Putamen (tissue), 1 donor: ENCODE measurements at places on chromosomes 2 and 18.

GRCh38 chr2:39405364-39405763 is 31.7 kb downstream of the MAP4K3 start:
- no peak for DNase-seq

DNA sequence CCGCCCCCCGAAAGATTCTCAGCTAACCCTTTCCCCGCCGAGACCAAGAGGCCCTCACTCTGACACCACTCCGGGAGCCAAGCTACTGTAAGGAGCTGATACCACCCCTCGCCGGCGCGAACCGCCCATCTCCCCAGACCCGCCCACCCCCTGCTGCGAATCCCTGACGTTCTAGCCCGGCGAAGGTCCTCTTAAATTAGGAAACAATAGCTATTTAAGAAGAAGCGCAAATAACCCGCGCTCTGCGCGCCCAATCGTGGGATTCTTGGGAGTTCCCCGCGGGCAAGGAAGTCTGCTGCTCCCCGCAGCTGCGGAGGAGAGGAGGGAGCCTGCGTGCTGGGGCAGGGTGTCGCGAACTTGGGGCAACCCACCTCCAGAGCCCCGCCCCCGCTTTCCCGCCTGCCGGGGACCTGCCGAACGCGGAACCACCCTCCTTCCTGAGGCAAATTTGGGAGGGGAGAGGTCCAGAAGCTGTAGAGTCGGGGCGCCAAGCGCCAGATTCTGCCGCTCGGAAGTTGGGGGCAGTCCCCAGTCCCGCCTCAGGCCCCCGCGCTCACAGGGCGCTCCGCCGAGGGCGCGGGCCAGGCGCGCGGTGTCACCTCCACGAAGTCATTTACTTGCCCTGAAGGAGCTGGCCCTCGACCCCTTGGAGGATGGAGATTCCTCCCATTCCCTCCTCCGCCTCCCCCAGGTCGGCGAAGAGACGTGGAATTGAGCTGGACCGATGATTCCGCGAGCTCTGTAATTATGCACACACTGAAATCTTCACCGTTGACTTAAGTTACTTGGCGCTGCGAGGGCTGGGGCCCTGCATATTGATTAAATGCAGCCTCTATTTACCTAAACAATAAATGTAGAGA is 8.4 kb upstream of the SP9 start:
- no peak for DNase-seq

DNA sequence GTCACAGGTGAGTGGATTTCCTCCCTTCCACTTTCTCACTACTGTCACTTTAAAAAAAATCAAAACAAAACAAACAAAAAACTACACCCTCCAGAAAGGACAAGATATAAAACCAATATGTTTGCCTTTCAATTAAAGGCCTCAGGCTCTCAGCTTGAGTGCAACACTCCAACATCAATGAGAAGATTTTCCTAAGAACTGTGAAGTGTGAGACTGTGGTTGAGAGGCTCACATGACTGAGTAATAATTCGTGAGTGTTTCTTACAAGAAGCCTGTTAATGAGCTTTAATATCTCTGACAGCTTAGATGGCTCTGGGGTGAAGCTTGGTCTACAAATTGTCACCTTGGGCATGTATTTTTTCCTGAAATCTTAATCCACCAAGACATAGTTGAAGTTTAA is 216.1 kb downstream of the ETAA1 start:
- no peak for DNase-seq

DNA sequence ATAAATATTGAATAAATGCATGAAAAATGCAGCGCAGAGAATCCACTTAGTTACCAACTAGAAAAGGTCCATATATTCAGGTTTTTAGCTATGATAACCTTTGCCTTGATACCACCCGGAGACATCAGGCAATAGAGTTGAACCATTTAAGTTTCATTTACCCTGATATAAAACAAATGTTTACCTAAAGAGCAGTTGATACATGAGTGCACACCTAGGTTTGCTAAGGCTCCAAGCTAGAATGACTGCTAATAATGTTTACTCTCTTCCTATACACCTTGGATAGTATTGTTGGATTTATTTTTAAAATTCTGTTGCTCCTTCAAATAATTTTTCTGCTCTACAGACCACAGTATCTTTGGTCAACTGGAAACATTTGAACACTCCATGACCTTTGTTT is 1463.6 kb downstream of the LRP1B start:
- DNase-seq = no peak

DNA sequence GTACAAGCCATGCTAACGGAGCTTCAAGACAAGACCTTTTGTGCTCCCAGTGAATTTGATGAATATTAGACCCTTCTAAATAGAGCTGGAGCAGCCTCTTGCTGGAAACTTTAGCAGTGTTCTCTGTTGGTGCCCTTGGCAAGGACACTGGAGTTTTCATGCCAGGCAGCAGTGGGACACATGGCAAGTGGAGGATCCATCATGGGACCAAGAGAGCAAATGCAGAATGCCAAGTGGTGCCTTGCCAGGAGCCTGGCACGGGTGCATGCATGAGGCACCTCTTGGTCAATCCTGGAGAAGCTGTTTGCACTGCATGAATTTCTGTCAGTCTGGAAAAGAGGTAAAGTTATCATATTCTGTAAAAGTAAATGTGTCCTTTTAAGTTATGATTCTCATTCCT is 59.1 kb downstream of the NETO1 start:
- DNase-seq = no peak

DNA sequence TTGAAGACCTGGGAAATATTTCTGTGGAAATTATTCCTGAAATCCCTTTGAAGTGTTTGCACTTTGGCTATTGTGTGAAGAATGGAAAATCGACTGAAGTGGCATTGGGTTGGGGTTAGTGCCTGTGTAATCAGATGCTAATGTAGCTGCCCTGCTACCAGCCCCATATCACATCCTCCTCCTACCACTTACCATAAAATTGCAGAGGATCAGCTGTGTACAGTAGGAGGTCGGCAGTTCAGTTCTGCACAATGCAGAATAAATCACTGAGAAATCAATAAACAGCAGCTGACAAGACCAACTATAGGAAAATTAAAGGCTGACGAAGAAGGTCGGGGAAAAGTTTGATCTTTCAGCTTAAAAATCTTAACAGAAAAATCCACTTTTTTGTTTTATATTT is 440.9 kb downstream of the PTPRM start:
- DNase-seq = no peak

- no peak for DNase-seq
Observed at GRCh38 chr2:136059036-136059472, 58.9 kb downstream of the CXCR4 start.

DNA sequence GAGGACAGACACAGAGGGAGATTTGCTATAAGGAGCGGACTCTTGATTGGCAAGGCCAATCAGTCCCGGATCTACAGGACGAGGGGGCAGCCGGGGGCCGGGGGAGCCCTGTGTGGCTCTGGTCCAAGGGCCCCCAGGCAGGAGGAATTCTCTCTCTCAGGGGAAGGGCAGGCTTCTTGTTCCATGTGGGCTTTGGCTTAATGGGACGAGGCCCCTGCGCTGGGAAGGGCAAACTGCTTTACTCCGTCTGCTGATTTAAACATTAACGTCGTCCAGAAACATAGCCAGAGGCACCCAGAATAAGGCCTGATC is 75.9 kb downstream of the TMEM18 start:
- no peak for DNase-seq

- no peak for DNase-seq
Observed at GRCh38 chr18:60215432-60215831, 157.1 kb downstream of the MC4R start.

DNA sequence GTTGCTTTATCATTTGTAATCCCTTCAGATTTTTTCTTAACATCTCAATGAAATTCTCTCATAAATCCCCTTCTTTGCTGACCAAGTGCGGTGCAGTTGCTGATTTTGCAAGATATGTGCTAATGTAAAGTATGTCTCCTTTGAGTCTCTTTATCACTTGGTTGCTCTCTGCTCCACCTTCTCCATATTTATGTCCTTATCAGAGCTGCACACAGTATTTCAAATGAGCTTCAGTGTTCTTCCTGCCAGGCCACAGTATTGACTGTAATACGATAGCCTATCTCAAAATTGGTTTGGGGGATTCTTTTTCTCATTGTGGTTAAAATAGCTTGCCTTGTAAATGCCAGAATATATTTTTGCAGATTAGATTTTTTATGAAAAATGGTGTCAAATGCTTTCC is 32.2 kb downstream of the MAIP1 start:
- DNase-seq = no peak

- DNase-seq = no peak
Observed at GRCh38 chr2:207469943-207470729, 59.6 kb upstream of the CREB1 start.

DNA sequence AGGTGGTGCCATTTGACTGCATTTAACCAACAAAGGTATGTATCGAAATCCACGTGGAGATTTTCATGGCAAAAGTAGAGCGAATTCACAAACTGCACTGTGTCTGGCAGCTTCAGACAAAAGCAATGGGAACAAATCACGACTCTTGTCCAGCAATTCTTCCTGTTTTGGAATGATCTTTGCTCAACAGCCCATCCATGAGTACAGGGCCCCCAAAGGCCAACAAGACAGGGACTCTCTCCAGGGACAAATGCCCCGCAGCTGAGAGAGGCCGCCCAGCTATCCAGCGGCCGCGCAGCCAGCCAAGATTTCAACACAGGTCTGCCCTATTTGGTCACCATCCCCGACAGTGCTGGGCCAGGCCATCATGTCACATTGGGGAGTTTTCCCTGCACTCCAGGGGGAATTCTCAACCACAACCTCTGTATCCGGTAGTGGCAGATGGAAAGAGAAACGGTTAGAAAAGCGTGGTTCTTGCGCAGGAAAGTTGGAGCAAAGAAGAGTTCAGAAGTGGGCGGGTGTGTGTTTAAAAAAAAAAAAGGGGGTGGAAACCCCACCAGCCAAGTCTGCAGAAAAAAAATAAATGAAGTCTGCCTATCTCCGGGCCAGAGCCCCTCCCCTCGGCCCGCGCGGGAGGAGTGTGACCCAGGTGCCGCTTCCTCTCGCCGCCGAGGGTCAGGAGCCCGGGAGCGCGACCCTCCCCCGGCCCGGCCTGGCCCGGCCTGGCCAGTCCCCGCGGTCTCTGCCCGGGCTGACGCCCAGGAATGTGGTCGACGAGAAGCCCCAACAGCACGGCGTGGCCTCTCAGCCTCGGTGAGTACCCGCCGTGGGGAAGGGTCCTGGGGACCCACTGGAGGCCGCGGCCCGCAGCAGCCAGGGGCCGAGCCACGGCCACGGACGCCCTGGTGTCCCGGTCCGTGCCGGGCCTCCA is at the start of gene GYPC:
Gene GYPC (plus strand): TSS at position 659 of the 931 bp plus-strand sequence. CDS start 106 bp downstream, at position 765.
- DNase-seq = no peak

DNA sequence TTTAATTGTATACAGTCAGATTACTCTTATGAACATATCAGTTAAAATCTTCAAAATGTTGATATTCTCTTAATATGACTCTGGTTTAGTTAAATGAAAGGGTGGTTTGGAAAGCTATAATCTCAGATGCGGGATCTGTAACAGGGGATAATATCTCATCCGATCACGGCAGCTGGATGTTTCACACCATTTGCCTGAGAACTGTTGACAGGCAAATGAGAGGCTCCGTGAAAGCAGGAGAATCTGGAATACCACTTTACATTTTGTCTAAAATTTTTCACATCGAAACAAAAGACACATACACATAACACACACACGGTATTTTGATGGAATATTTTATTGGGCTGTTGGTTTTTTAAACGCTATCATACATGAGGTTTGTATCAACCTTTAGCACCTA is 518.6 kb upstream of the SLC39A10 start:
- DNase-seq = no peak

DNA sequence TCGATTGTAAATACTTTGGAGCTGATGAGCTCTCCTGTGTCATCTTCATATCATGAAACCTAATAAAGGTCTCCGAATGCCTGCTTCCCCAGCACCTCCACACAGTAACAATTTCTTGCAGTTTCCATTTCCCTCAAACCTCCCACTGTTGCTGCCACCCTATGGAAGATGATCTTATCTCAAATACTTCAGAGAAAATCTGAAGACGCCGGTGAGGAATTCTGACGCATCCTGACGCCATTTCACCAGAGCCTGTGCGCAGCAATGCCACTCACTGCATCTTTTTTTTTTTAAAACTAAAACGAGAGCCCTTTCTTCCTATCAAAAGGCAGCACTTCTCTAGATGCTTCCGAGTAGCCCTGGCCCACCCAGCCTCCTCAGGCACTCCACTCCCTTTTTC is 31.9 kb upstream of the GNAL start:
- DNase-seq = peak; percentile 57

DNA sequence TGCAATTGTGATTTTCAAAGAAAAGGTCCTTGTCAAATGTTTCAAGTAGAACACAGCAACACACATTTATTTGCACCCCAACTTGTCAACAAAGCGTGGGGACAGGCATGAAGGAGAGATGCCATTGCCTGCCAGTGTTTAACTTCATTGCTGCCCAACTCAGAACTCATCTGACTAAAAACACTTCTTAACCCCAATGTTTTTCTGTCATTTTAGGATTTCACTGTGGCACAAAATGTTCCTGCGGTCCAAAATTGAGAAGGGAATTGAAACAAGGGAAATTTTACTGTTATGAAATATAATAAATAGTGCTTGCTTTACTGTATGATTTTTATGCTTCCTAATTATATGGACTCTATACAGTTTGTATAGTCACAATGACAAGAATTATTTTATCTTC is 45.7 kb downstream of the PMAIP1 start:
- DNase-seq = no peak

GRCh38 chr2:203678971-203679370 is 27.5 kb upstream of the CD28 start:
- DNase-seq = no peak

DNA sequence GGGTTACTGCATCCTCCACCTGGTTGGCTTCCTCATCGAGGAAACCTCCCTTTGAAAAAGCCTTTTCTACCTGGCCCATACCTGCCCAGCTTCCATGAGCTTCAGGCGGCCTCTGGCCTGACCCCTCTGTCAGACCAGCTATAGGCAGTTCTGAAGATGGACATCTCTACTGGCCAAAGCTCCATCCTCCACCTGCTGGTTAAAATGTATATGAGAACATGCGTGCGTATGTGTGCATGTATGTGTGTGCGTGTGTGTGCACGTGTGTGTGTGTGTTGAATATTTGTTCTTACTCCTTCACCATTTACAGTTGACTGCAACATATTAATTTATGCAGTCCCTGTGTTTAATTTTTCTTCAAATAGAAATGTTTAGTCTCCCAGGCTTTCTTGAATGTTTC is 642.4 kb upstream of the RAB6C start:
- DNase-seq = no peak

GRCh38 chr2:203574824-203575223 is 39.7 kb upstream of the RAPH1 start:
- DNase-seq = no peak

DNA sequence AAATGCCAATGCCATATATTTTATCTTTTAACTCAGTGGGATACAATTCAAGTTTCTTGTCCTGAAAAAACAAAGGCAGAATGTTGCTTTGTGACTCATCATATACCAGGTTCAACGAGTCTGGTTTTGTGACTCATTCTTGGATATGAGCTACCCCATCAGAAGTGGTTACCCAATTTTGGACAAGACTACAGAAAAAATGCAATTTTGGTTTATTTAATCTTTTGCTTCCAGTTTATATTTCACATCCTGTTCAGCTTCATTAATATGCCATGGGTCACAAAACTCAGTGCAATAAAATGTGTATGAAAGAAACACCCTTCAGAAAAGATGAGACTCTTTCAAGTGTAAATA is 25.0 kb downstream of the FN1 start:
- no peak for DNase-seq

- DNase-seq = no peak
Observed at GRCh38 chr2:130371723-130372054, 15.8 kb downstream of the PTPN18 start.

GRCh38 chr2:197433780-197434438 is 919 bp downstream of the SF3B1 start:
- no peak for DNase-seq

GRCh38 chr2:10289891-10290290 is 12.8 kb upstream of the HPCAL1 start:
- no peak for DNase-seq
